ENCODE measurements at places on chromosomes 1 and 21. TPM values are rescaled to one million over a fixed set of nuclear protein-coding genes. Genes with fewer than 3 reads are reported as not detected.

The DCAF8 gene
- 79.7 TPM for total RNA-seq

DNA sequence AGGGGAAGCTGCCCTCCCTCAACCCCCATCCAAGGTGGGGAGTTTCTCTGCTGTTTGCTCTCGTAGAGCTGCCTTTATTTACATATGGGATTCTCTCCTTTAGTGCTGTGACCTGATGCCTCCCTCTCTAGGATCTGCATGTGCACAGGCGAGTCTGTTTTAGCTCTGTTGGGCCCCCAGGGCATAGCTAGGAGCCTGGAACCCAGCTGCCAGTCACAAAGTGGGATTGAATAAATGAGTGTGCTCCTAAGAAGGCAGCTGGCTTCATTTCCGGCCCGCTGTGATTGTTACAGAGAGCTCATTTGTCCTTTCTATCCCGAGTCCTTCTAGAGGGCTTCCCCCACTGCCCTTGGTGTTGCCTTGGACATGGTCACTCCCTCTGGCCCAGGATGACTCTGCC, 176.6 kb downstream of the GRIK3 start:
- no peak for DNase-seq

GRCh38 chr1:151193856-151194255, 3.9 kb upstream of the VPS72 start:
- peak; percentile 32 for DNase-seq

DNA sequence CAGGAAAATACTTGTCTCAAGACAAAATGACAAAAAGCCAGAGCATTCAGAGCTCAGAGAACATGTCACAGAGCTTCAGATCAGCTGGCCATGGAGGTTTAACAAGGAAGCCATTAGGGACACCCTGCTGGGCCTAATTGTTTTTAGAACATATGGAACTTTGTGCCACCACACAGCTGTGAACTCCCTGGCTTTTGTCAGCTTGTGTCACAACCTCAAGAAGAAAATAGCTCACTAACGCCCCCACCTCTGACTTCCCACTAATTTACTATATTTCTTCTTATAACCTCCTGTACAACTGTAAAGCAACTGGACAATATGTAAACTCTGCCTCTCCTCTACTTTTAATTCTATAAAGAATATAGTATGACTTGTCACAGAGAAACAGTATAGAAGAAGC, 21.0 kb upstream of the TDRD10 start:
- no peak for DNase-seq

- DNase-seq = peak; percentile 13
Observed at GRCh38 chr1:236010443-236010842, 54.4 kb downstream of the NID1 start.

DNA sequence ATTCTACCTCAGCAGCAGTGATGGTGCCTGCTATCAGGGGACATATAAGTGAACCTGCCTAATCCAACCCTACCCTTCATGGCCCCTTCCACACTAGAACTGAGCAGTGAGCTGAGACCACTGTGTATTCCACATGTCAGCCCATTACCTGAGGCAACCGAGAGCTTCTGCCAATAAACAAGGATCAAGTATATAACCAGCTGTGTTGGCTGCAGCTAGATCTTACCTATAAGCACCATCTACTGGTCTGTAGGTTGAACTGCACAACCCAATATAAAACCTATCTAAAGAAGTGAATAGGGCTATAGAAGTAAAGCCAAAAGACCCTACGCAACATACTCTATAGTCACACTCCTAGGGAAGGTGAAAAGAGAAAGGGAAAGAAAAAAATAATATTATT, 376.9 kb downstream of the HHIPL2 start:
- peak; percentile 75 for DNase-seq

The STIL gene
- total RNA-seq = 17.1 TPM

GRCh38 chr1:67312615-67313014, 4.9 kb downstream of the IL12RB2 start:
- no peak for DNase-seq

The SLC16A4 gene
- total RNA-seq = 28.1 TPM

GRCh38 chr1:98733782-98734112, 72.2 kb downstream of the SNX7 start:
- DNase-seq = peak; percentile 22

The KCNA10 gene
- total RNA-seq = not detected

DNA sequence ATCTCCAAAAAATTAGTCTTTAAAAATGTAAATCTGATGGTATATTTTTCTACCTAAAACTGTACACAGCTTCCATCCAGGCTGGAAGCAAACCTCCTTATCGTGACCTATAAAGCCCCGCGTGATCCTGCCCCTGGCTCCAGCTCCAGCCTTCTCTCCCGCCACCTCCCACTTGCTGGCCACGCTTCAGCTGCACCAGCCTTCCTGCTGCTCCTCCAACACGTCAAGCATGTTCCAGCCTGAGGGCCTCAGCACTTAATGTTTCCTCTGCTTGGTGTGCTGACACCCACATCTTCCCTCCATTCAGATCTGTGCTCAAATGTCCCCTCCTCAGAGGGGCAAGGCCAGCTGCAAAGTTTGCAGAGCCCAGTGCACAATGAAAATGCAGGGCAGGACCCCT, 123.5 kb upstream of the MAGI3 start:
- DNase-seq = no peak

DNA sequence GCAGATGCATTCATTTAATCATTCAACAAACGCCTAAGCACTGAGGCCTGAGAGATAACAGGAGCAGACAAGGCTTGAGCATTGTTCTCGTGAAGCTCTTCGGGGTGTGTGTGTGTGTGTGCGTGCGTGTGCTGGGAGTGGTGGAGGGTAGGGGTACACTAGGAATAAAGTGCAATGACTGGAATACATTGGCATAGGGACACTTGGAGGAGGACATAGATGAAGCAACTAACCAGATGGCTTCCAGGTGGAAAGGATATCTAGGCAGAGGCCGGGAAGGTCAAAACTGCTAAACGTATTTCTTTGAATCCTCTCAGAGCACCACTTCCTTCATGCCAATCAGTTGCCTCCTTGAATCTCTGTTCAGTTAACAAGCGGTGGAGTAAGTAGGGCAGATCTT, 92.6 kb downstream of the TPR start:
- no peak for DNase-seq

DNA sequence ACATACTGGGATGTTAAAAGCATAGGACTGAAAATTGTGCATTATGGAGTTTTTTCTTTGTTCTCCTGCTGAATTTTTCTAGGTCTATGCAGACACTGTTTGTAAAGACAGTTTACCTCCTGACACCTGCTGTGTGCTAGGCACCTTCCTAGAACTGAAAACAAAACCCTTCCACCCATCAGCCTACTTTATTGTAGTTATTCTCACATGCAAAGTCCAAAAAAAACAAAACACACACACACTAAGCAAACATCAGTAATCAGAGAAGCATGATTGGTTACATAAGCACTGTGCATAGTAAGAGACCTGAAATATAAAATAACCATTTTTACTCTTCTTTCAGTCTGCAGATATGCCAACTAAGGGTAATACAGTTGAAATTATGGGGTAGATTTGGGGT, 195.1 kb downstream of the CRB1 start:
- DNase-seq = no peak

Measured in GM23248 (cell line).